Aortic smooth muscle cell (primary cell): ENCODE measurements at places on chromosomes 1 and 21. TPM values are rescaled to one million over a fixed set of nuclear protein-coding genes. Genes with fewer than 3 reads are reported as not detected.

The LEFTY2 gene
- 0.06 TPM in 1 of 2 replicates, not detected in the other for total RNA-seq

The OR2T29 gene
- 0.06 TPM in 1 of 2 replicates, not detected in the other for total RNA-seq

The CRYBG2 gene
- not detected in 2 replicates for total RNA-seq

The SYCP1 gene
- not detected in 2 replicates for total RNA-seq

The IVNS1ABP gene
- total RNA-seq, result 37.4 and 46.6 TPM in 2 replicates
